A549 treated with GW870086 at 1 μM for 4 hours (cell line): ENCODE measurements at places on chromosomes 16 and 17. TPM values are rescaled to one million over a fixed set of nuclear protein-coding genes. Genes with fewer than 3 reads are reported as not detected.

METRNL gene
- 27.4 to 38.7 TPM (median 29.8 TPM) in 5 replicates for total RNA-seq

FOXO3B gene
- 3.2 to 5.4 TPM (median 3.6 TPM) in 5 replicates for total RNA-seq

HS3ST3A1 gene
- total RNA-seq = 0.24 to 0.82 TPM (median 0.44 TPM) in 5 replicates

SOX15 gene
- 0.13 to 0.30 TPM (median 0.14 TPM) in 5 replicates for total RNA-seq

IGSF6 gene
- not detected in 5 replicates for total RNA-seq

KRTAP3-2 gene
- 0.28 to 0.34 TPM (median 0.31 TPM) in 3 of 5 replicates, not detected in the others for total RNA-seq

LDHD gene
- total RNA-seq = 0.46 to 0.95 TPM (median 0.75 TPM) in 5 replicates

ATP6V0D1 gene
- 100 to 117 TPM (median 107 TPM) in 5 replicates for total RNA-seq
